ENCODE measurements at places on chromosomes 1 and 21.

GRCh38 chr1:65231718-65232330 lies 77.5 kb upstream of the DNAJC6 start:
- DNase-seq, result no peak

DNA sequence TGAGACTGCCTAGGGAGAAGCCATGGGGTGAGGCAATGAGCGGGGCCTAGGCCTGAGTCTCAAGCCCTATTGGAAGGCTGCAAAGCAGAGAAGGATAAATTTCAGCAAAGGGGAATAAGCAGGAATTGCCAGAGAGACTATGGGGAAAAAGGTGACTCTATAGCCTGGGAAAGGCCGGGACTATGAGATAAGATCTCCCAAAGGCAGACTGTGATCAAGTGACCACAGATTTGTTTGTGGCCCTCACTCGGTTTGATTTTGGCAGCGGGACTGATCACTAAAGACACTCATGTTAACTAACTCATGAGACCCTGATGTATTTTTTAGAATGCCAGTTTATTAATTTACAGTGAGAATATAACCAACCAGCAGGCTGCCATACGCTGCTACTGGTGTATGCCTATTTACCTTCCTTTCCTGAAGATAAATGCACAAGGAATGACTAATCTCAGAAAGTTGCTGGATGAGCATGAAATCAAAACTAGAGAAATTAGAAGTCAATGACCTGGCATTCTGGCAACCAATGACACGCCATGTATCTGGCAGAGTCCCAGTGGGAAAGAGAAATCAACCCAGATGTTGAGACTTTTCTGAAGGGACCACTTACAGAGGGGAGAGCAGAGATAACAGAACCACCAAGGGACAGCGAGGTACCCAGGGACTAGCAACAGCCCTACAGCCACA lies 4.3 kb downstream of the HSF2BP start:
- DNase-seq, result no peak

DNA sequence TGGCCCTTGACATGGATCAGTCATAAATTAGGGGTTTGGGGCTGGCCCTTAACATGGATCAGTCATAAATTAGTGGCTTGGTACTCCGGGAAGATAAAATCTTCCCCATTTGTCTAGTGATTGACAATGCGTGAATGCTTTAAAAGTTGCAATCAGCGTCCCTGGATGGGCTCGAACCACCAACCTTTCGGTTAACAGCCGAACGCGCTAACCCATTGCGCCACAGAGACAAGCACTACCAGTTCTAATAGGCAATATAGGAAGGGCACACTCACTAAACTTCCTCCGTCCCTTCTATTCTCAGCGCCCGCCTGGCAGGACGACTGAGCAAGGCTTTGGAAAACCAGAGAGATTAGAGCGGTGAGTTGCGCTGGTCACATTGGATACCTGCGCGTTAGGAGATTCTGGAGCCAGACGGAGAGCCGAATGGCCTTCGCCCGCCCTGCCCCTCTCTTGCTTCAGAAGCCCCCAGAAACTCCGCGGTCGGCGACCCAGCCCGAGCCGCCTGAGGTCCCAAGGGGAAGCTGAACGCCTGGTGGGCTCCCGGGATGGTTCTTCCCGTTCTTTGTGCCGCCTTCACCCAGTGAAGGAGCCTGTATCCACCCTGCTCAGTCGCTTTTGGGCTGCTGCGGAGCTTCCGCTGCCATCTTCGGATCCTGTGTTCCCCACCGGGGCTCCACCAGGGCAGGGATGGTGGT lies 235.9 kb downstream of the FAM72C start:
- DNase-seq, result no peak

DNA sequence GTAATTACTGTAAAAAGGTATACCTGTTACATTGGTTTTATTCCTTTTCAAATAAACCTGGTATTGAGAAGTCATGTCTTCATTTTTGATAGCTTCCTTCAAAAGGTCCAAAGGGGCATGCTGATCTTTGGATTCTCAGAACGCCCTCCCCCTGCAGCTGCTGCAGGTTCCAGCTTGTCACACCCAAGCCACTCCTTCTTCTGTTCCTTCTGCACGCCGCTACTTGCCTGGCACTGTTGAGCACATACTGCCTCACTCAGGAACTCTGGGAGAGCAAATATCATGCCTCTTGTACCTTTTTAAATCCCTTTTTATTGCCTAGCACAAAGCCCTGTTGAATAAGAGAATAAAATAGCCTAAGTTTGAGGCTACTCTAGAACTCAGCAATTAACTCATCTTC lies 136.9 kb downstream of the BARHL2 start:
- no peak for DNase-seq

DNA sequence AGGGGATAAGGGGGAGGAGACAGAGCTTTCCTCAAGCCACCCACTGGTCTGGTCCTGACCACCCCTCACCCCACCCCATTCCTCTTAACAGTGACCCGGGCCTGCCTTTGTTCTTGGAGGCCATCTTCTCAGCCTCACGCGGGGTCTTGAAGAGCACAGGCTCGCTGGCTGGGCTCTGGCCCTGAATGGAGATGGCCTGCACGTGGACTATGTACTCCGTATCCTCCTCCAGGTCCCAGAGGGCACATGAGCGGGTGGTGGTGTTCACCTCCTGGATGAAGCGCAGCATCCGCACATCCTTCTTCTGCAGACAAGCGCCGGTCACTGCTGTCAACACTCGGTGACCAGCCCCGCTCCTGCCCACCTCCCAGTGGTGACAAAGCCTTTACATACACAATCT lies 2.6 kb downstream of the FNDC5 start:
- no peak for DNase-seq

DNA sequence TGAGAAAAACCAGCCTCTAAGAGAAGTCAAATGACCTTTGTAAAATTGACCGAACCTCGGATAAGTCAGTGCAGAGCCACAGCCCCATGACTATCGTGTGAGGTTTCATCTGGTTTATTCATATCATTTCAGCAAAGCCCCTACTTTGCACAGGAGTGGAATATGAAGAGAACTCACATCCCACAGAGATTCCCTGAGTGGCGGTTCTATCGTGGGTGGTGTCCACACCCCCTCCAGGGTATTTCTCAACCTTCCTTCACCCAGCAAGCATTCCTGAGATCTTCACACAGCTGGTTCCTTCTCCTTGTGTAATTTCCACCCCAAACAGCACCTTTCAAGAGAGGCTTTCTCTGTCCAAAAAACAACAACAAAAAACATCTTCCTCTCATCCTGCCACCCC lies 47.5 kb downstream of the EVA1C start:
- no peak for DNase-seq

- DNase-seq, result no peak
These were observed 105.6 kb upstream of the GCLM start for GRCh38 chr1:94014635-94015488.

GRCh38 chr1:115310581-115311473 lies 27.2 kb downstream of the NGF start:
- no peak for DNase-seq

DNA sequence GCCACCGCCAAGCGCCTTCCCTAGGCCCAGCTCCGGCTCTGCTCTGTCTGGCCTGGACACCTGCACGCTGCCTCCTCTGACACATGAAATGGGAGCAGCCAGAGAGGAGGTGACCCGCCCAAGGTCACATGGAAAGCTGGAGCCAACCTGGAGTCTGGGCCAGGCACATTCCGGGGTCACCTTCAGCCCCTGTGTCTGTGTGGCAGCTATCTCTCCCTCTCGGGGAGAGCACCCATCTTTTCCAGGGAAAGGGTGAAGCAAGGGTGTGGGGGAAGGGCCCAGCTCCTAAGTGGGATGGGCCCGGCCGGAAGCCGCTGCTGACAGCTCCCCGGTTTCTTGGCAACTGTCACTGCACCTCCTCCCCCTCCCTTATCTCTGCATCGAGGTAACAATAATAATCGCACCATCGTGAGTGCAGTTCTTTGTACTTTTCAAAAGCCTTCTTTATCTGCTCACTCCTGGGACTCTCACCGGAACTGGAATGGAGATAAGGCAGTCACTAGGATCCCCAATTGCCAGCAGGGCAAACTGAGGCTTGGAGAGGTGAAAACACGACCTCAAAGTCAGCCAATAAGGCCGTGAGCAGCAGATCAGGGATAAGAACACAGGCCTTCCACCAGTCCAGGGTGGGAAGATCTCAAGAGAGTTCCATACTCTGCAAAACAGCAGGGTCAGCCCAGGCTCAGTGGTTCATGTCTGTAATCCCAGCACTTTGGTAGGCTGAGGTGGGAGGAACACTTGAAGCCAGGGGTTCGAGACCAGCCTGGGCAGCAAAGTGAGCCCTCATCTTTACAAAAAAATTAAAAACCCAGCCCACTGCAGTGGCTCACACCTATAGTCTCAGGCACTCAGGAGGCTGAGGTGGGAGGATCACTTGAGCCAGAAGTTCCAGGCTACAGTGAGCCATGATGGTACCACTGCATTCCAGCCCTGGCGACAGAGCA lies 36.9 kb downstream of the RAP1GAP start:
- DNase-seq, result no peak

- no peak for DNase-seq
These were observed at the start of gene EXTL1 for GRCh38 chr1:26021647-26022403. EXTL1 (plus strand) TSS chr1:26021775; CDS start chr1:26022647, 872 bp downstream.

DNA sequence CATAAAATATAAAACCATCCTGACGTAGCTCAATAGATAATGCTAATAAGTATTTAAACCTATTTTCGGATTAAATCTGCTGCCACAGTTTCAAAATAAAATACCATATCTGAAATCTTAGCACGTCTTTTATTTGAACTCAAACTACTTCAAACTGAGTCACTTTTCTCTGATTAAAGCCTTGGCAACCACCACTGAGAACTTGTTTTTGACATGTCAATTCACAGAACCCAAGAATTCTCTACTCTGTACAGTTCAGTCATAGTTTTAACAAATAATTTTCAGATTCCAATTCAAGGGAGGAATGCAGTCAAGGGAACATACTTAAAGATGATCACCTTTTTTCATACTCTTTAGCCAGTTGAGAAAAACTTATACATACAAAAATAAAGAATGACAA lies 643.2 kb downstream of the KCNT2 start:
- no peak for DNase-seq

- no peak for DNase-seq
These were observed 25.0 kb downstream of the ABCA4 start for GRCh38 chr1:94095744-94096469.

- DNase-seq, result no peak
These were observed 490.3 kb downstream of the TTLL7 start for GRCh38 chr1:83508485-83509151.

- DNase-seq, result no peak
These were observed 238.3 kb downstream of the HLX start for GRCh38 chr1:221117548-221117951.

Measured in activated CD8-positive, alpha-beta memory T cell treated with anti-CD3 and anti-CD28 coated beads for 4 hours (primary cell).